ENCODE measurements at places on chromosomes 3 and 15.
A peak's percentile ranks its signal among the peaks of the same experiment; 100 is the strongest.

DNA sequence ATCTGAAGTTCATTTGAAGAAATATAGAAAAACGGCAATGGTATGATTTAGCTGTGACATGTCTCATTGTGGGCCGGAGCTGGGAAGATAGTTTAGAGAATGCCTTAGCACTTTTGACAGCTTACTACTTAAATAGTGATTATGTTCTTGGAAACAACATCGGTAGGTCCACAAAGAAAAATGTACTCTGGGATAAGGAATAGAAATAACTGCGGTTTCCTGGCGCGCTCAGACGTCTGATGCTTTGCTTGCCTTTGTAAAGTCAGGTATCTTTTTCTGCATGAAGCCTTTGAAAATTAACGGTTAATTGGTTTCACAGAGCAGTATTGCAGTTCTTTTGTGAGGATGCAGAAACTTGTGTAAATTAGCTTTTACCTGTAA, 1.4 kb downstream of the USP3 start:
- H3K27me3 ChIP-seq: no peaks in the 10 kb centered on the region
- DNase-seq: peak; percentile 14
- H3K4me1 ChIP-seq: peaks cover 79% of the 10 kb centered on the region
- H3K27ac ChIP-seq: peak overlapping the region; percentile 90
- no peaks in the 10 kb centered on the region for H3K36me3 ChIP-seq

GRCh38 chr3:196936288-196936687, 6.0 kb downstream of the NCBP2 start:
- H3K4me3 ChIP-seq: no peak overlapping the region
- H3K4me1 ChIP-seq: peaks cover 32% of the 10 kb centered on the region
- peaks cover 53% of the 10 kb centered on the region for H3K36me3 ChIP-seq
- no peak for DNase-seq

DNA sequence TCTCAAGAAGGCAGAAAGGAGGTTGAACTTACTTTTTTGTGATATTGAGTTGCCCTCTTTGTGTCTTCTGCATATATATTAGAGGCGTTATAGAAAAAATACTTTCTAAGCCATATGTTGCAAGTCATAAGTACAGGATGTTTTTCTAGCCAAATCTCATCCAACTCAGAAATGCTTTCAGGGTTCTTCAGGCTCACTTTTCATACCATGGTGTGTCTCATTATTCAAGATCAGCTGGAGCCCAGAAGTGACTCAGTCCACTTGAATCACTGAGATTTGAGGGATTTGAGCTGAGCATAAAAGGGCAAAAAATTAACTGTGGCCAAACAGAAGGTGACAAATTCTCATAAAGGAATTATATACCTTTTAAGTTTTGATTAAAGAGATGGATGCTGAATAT, 157.3 kb downstream of the WNT5A start:
- peak overlapping the region; percentile 47 for H3K27ac ChIP-seq
- DNase-seq: no peak
- peaks cover 4% of the 10 kb centered on the region for H3K27me3 ChIP-seq
- no peaks in the 10 kb centered on the region for H3K4me1 ChIP-seq
- no peak overlapping the region for H3K4me3 ChIP-seq

GRCh38 chr3:10353160-10353559, 32.2 kb upstream of the SEC13 start:
- DNase-seq: no peak
- H3K27ac ChIP-seq: no peak overlapping the region
- no peaks in the 10 kb centered on the region for H3K36me3 ChIP-seq
- no peak overlapping the region for H3K4me3 ChIP-seq

DNA sequence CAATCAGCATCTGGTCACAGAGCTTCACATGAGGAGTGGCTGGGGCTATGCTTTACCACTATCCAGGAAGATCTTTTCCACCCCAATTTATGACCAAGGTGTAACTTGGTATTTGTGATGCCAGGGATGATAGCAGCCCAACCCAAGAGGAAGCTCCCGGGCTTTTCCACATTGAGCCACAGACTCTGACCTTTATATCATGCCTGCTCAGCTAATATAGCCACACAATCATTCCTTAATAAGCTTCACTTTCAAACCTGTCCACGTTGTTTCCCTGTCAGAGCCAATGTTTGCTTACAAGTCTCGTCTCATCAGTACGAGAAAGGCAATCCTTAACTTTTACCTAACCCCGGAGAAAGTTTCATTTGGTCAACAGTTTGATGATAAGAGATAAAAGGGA, 330.9 kb downstream of the SHQ1 start:
- no peaks in the 10 kb centered on the region for H3K36me3 ChIP-seq
- no peak overlapping the region for H3K4me3 ChIP-seq
- no peaks in the 10 kb centered on the region for H3K27me3 ChIP-seq

DNA sequence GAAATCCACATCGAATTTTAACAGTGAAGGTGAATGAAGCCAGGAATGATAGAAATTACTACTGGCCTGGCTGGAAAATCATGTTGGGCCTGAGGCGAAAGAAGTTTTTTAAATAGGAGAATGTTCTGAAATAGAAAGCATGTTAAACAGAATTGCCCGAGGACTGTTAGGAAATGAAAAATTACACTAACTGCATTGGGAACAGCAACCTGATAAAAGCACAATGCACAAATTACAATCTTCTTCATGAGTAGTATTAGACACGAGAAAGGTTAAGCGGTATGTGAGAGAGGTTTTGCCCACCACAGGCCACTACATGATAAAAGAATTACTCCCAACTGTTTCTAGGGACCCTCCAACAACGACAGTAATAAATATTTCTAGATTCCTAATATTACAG, 18.9 kb downstream of the GBE1 start:
- DNase-seq: no peak
- no peak overlapping the region for H3K4me3 ChIP-seq
- no peak overlapping the region for H3K27ac ChIP-seq
- H3K36me3 ChIP-seq: peaks cover 4% of the 10 kb centered on the region
- peaks cover 5% of the 10 kb centered on the region for H3K4me1 ChIP-seq

DNA sequence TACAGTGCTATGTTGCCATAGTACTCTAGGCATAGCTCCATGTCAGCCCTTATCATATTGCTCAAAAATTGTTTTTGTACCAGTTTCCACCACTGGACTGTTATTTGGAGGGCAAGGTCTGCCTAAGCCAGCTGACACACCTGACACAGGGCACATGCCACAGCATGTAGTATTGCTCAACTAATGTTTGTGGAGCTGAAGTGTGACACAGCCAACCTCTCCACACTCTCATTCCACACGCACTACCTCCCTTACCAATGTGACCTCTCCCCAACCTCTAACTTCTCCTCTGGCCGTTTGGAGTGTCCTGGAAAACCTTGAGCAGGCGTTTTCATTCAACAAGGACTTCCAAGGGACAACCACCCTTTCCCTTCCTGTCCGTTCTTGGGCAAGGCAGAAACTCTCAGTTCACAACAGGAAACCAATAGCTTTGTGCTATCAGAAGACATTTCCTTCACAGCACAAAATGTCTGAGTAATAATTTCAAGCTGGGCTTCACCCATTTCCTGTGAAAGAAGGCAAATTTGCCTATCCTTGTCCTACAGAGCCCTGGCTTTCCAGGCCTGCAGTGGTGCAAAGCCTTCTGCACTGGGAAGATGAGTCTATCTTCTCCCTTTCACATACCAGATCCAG, 38.4 kb downstream of the TLNRD1 start:
- no peak for DNase-seq
- H3K27ac ChIP-seq: no peak overlapping the region

GRCh38 chr3:198018416-198018815, 58.4 kb downstream of the LMLN start:
- no peak for DNase-seq
- H3K4me3 ChIP-seq: no peak overlapping the region
- no peak overlapping the region for H3K27ac ChIP-seq
- no peaks in the 10 kb centered on the region for H3K27me3 ChIP-seq
- peaks cover 1% of the 10 kb centered on the region for H3K36me3 ChIP-seq

GRCh38 chr15:40600956-40601355, 6.9 kb downstream of the KNL1 start:
- H3K27ac ChIP-seq: no peak overlapping the region
- H3K4me1 ChIP-seq: no peaks in the 10 kb centered on the region
- H3K36me3 ChIP-seq: peaks cover 4% of the 10 kb centered on the region
- no peak for DNase-seq

DNA sequence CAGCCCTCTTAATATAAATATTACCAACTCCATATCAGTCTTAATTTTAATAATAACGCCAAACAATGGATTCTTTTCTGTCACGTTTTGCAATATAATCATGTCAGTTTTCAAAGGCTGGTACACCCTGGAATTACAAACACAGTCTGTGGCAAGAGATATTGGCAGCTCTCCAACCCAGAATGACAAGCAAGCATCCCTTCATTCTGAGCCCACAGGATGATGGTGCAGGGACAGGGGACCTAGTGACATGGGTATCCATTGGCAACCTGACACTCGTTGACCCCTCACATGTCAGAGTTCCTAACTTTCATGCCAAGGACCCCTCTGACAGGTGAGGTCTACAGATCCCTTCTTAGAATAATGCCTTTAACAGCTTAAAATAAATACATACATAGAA, 154.5 kb upstream of the TSC22D2 start:
- H3K27ac ChIP-seq: no peak overlapping the region
- no peak overlapping the region for H3K4me3 ChIP-seq
- no peaks in the 10 kb centered on the region for H3K4me1 ChIP-seq
- DNase-seq: no peak
- no peaks in the 10 kb centered on the region for H3K36me3 ChIP-seq

DNA sequence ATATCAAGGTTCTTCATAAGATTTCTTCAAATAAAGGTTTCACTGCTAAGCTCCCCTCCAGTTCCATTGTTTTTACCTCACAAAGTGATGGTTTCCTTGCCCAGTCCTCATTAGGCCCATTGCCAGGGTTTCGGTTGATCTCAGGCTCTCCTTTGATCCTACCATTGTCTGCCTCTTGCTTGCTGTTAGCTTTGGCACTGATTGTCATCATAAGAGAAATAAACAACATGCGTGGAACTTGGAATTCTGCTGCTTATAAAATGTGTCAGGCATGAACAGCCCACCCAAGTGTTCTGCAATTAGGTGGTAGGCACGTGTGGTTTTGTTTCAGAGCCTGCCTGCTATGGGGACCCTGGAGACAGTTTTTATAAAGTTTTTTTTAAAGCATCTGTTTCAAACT, 107.6 kb upstream of the BFSP2 start:
- no peaks in the 10 kb centered on the region for H3K4me1 ChIP-seq
- no peak for DNase-seq
- H3K27me3 ChIP-seq: peaks cover 15% of the 10 kb centered on the region
- H3K36me3 ChIP-seq: no peaks in the 10 kb centered on the region
- no peak overlapping the region for H3K4me3 ChIP-seq

GRCh38 chr3:32848215-32848614, 30.4 kb downstream of the TRIM71 start:
- no peak for DNase-seq
- H3K27me3 ChIP-seq: no peaks in the 10 kb centered on the region
- no peaks in the 10 kb centered on the region for H3K4me1 ChIP-seq
- no peak overlapping the region for H3K4me3 ChIP-seq

DNA sequence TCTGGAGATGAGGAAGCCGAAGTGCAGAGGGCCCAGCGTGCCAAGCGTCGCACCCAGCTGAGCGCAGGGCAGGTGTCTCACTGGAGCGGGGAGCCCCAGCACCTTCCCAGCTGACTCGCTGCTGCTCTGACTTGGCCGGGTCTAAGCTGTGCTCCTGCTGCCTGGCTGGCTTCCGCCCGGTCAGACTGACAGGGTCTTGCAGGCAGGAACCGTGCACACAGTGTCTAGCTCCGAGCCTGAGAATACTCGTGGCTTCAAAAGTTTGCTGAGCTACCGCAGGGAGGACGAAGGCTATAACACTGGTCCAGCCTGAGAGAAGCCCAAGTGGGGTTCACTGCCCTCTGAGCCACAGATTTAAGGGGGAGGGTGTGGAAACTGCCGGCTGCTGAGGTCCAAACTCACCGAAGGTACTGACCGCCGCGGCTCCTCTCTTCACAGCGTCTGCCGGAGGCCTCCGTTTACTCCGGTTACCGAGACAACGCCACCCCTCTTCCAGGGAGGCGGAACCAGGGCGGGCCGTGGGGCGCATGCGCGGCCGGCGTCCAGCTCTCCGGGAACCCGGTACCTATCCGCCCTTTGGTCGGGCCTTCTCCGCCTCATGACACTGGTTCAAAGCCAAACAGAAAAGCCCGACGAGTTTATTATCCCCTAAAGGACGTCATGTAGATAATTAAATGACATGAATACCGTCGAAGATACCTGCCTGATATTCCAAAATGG, at the start of gene CFAP44:
CFAP44 (minus strand) TSS at position 443 of the 720 bp plus-strand sequence. CDS start 7,829 bp downstream, outside the sequence.
- peak within 1 kb of the TSS; percentile 8 for H3K4me3 ChIP-seq
- no peak within 1 kb of the TSS for H3K27ac ChIP-seq
- H3K27me3 ChIP-seq: no peaks in the 10 kb centered on the region
- no peaks in the 10 kb centered on the region for H3K4me1 ChIP-seq
- peaks cover 8% of the 10 kb centered on the region for H3K36me3 ChIP-seq

DNA sequence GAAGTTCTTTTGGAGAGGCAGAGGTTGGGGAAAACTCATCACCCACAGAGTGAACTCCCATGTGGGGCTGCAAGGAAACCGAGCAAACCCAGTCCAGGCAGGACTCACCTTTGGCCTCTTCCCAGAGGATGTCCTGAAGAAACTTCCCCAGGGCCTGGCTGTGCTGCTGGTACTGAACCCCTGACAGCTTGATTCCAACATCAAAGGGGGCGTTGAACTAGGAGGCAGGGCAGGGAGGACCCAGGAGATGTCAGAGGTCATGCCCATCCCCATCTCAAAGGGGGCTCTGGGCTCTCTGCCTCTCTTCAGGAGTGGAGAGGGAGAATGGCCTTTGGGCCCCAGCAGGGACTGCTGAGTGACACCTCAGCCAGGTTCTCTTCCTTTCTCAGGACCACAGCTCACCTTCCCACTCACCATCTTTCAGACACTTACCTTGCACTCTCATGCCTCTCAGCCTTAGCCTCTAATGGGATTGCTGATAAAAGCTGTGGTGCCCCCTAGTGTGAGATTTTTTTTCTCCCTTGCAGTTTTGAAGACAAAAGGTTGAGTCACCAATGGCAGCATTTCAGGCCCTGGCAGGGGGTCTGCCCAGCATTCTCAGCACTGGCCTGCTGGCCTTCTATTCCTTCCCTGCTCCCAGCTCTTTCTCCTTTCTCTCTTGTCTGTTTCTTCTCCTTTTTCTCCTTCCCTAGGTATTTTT, 6.0 kb downstream of the GHRL start:
- peaks cover 40% of the 10 kb centered on the region for H3K4me1 ChIP-seq
- H3K36me3 ChIP-seq: peaks cover 23% of the 10 kb centered on the region
- H3K4me3 ChIP-seq: no peak overlapping the region
- H3K27ac ChIP-seq: no peak overlapping the region
- H3K27me3 ChIP-seq: no peaks in the 10 kb centered on the region
- peak; percentile 67 for DNase-seq

DNA sequence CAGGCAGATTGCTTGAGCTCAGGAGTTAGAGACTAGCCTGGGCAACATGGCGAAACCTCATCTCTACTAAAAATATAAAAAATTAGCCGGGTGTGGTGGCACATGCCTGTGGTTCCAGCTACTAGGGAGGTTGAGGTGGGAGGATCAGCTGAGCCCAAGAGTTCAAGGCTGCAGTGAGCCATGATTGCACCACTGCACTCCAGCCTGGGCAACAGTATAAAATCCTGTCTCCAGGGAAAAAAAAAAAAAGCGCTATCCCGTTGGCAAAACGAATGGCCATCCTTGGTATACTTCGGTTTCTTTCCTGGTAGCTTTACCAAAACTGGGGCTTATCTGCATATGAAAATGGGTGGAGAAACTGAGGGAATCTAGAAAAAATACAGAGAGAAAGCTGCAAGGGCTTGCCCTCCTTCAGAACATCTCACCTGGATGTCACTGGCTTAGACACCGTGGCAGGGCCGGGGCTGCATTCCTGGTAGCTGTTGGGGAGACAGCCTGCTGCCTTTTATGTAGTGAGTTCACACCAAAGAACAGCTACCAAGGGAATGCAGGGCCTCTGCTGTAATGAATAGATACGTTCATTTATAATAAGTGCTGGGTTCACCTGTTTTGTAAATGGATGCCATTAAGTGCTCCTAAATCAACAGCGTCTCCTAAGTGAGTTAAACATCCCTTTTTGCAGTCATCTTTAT, 96.0 kb downstream of the IQSEC1 start:
- H3K27ac ChIP-seq: no peak overlapping the region
- no peaks in the 10 kb centered on the region for H3K27me3 ChIP-seq
- DNase-seq: no peak
- no peak overlapping the region for H3K4me3 ChIP-seq
- H3K36me3 ChIP-seq: no peaks in the 10 kb centered on the region

Data from activated naive CD4-positive, alpha-beta T cell treated with anti-CD3 and anti-CD28 coated beads for 36 hours (primary cell).